A549 (cell line): ENCODE measurements at places on chromosomes 6 and 20.

DNA sequence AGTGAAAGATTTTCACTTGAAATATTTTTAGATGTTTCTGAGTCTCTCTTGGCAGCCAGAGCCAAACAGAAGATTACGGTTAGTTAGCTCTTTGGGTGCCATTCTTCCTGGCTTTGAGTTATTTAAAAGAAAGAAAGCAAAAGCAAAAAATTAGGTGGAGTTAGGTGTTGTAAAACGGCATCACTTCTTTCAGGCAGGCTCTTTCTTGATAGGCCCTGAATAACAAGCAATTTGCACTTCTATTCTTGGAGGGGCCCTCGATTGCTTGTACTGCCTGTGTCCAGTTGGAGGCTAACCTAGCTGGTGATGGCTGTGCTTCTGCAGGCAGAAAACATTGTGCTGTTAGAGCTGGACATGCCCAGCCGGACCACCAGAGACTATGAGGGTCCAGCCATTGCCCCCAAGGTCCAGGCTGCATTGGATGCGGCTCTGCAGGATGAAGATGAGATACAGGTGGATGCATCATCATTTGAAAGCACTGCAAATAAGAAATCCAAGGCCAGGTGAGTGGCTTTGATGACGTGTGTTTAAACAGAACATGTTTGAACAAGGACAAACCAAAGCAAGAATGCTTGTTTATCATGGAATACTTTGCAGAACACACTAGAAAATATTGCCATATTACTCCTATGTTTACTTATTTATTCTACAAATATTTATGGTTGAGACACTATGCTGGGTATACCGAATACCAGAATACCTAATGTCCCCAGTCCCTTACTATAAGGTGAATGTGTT, 28.1 kb upstream of the ASXL1 start:
- no peak for DNase-seq

DNA sequence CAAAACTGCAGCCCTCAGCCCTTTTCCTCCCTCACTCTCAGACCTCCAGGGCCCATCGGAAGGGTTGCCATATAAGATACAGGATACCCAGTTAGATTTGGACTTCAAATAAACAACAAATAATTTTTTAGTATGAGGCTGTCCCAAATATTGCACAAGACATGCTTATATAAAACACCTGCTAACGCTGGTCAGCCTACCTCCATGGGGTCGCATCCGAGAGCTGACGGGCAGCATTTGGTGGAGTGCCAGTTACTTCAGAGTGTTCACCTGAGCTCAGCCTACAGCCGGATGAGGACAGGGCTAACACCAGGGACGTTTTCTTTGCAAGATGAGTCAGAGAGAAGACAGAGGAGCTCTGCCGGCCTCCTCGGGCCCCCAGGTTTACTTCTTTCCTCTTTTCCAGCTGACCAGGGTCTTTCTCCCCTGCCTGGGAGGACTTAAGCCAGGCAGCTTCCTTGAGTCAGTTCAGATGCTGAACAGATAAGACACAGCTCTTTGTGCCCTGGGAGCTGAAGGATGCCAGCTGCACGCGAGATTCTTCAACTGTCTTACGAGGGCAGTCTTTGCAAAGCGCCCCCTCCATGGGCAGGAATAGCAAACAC, 141.2 kb upstream of the KCNG1 start:
- DNase-seq, result no peak

- no peak for DNase-seq
These were observed 143.3 kb downstream of the KHDC1L start for GRCh38 chr6:73081955-73082354.

- DNase-seq, result no peak
These were observed 446.7 kb downstream of the BCKDHB start for GRCh38 chr6:80553071-80553740.

- DNase-seq, result peak; percentile 33
These were observed 95.0 kb downstream of the SNX5 start for GRCh38 chr20:17873410-17874270.

DNA sequence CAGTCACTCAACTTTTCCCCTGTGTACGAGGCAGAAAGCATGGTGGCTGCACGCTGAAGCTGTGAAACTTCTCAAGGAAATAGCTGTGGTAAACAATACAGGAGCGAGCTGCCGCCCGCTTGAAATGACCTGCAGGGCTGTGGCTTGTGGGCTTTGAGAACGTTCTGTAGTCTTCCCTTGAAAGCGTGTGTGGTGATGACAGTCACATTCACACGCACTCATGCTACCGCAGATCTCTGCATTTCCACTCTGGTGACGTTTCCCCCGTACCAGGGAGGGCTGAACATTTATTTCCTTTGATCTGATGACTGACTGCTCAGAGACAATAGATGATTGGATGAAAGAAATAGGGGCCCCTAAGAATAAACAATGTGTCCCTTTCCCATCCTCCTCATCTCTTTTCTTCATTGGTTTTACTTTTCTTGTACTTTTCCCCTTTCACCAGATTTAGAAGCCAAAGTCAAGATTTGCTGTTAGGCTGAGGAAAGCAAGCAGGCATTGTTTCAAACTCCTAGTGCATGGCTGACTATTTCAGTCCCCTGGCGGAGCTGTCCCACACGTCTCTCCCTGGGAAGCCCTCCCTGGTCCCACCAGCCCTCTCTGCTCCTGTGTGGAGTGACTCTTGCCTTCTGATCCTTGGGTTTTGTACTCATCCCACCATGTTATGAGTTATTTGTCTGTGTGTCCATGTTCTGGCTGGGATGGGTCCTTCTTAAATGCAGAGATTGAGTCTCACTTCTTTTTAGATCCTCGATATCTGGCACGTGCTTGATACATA, 3.9 kb downstream of the SYTL3 start:
- DNase-seq, result no peak

DNA sequence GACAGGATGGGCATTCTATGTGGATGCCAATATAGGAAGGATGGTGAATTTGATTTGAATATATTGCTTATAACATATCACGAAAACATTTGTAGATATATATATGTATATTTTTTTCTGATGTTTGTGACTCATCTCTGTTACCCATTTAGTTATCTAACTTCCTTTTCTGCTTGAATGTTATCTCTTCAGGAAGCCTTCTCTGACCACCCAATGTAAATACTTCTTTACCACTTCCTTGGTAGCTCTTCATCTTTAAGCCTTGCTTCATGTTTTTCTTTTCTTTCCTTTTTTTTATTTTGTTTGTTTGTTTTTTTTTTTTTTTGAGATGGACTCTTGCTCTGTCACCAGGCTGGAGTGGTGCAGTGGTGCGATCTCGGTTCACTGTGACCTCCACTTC, 260.5 kb upstream of the EPHA7 start:
- no peak for DNase-seq

- no peak for DNase-seq
These were observed 18.8 kb downstream of the TDRD6 start for GRCh38 chr6:46706464-46706863.

DNA sequence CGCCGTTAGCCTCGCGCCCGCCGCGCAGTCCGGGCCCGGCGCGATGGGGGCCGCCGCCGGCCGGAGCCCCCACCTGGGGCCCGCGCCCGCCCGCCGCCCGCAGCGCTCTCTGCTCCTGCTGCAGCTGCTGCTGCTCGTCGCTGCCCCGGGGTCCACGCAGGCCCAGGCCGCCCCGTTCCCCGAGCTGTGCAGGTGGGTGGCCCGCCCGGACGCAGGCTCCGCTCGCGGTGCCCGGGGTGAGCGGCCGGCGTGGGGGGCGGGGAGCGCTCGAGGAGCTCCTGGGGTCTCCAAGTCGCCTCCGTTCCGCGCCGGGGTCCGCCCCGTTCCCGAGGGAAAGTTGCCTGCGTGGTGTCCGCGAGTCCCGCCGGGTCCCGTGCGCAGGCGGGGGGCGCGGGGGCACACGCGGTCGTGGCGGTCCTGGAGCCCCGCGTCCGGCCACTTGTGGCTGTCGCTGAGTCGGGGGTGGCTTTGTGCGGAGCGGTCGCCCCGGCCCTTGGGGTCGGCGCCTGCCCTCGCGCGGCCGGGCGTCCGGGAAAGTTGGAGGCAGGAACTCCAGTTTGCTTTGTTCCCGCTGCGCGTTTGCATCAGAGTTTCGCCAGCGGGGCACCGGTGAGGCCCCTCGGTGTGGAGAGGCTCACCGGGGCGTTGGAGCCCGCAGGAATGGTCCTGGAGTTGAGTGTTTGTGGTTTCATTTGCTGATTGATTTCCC, 476 bp downstream of the IGF2R start:
- DNase-seq, result peak; percentile 6

- peak; percentile 56 for DNase-seq
These were observed 4.9 kb upstream of the BIRC7 start for GRCh38 chr20:63230800-63231268.

- DNase-seq, result no peak
These were observed 20.0 kb downstream of the PHF20 start for GRCh38 chr20:35791821-35792220.

- no peak for DNase-seq
These were observed 20.4 kb upstream of the MCM3 start for GRCh38 chr6:52304983-52305390.

- DNase-seq, result no peak
These were observed 226.6 kb downstream of the MYLK4 start for GRCh38 chr6:2524090-2524489.

- no peak for DNase-seq
These were observed 124.9 kb downstream of the TIAM2 start for GRCh38 chr6:155120034-155120433.

GRCh38 chr20:39049148-39049547, 87.0 kb downstream of the DHX35 start:
- DNase-seq, result no peak

DNA sequence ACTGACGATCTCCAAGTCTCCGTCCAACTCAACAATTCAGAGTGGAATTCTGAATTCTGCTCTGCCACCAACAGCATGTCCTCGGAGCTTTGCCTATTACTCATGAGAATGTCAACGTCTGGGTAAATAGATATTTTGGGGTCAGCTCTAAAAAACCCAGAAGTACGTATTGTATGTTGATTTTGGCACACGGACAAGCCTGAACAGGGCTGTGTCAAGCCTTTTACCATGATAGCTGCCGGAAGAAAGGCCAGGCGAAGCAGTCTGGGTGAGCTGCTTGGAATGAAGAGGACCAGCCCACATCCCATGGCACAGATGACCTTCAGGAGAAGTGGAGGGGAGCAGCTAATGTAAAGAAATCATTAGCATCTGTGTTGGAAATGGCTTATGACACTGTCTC, 88.0 kb upstream of the JAG1 start:
- DNase-seq, result no peak

DNA sequence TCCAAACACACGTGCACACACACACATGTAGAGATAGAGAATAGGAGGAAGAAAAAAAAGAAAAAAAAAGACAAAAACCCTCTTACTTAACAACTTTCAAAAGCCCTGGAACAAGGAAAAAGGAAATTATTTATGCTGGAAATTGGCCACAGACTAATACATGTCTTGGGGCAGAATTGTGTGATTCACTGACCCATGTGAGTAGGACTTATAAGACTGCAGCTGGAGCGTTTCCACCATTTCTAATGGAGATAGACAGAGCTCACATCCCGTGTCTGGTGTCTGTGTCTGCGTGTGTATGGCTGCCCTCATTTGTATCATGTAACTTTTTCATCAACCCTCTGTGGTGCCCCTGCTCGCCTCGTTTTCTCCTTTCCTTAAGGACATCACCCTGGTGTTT, 99.8 kb upstream of the PDE10A start:
- no peak for DNase-seq
